Activated naive CD4-positive, alpha-beta T cell (primary cell): ENCODE measurements at places on chromosomes 12 and 14.

DNA sequence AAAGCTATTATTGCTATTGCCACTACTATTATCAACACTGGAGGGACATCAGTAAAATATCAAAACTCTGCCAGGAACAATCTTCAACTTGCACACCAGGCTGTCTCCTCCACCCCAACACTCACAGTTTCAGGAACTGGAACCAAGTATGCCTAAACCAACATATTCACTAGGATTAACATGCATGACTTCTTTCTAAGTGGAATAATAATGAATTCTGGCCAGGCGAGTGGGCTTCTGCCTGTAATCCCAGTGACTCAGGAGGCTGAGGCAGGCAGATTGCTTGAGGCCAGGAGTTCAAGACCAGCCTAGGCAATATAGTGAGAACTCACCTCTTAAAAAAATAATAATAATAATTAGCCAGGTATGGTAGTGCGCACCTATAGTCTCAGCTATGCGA is 58.1 kb downstream of the TBX5 start:
- no peak for DNase-seq

GRCh38 chr14:104936361-104937155 is 11.9 kb downstream of the PLD4 start:
- DNase-seq = no peak

GRCh38 chr14:98162856-98163805 is 1108.9 kb downstream of the BCL11B start:
- no peak for DNase-seq

- DNase-seq = no peak
Measured at GRCh38 chr14:53192052-53192760, 39.1 kb upstream of the DDHD1 start.

- no peak for DNase-seq
Measured at GRCh38 chr14:40911141-40911540, 695.5 kb upstream of the LRFN5 start.

DNA sequence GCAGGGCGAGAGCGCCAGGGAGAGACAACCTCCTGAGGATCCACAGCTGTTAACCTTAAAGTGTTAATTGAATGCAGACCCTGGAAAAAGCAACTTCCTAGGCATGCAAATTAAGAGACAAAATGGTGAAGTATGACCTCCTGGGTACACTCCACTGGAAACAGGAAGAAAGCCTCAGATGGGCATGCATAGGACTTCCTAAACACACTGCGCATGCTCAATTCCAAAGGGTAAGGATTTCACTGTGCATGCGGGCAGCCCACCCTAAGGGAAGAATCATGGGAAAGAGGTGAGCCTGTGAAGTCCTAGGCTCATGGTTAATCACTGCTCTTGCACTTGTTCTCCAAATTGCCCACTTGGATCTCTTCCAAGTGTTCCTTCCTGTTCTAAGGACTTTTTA is 80.5 kb upstream of the CAPRIN2 start:
- no peak for DNase-seq

- no peak for DNase-seq
Measured at GRCh38 chr14:100275214-100275613, 31.0 kb downstream of the SLC25A29 start.

GRCh38 chr12:10293570-10294227 is 14.0 kb upstream of the KLRD1 start:
- DNase-seq = no peak

GRCh38 chr12:6463216-6463615 is 7.3 kb downstream of the VAMP1 start:
- no peak for DNase-seq

GRCh38 chr14:93784878-93785277 is 3.4 kb downstream of the PRIMA1 start:
- no peak for DNase-seq

GRCh38 chr12:95815632-95816212 is 25.2 kb upstream of the NTN4 start:
- DNase-seq = no peak

DNA sequence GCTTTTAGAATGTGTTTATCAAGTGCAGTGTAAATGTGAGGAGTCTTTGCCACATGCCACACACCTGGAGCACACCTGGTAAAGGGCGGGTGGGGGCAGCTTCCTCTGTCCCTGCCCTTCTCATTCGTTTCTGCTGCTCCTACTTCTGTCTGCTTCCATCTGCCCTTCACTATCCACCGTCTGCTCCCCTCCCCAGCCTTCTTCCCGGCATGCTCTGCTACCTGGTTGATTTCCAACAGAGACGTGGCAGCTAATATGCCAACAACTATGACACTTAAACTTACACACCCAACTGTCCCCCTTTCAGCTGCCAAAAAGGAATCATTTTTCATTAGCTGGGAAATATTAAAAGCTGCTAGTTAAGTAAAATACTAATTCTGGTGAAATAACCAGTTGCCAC is 9.1 kb upstream of the CARMIL3 start:
- DNase-seq = no peak

DNA sequence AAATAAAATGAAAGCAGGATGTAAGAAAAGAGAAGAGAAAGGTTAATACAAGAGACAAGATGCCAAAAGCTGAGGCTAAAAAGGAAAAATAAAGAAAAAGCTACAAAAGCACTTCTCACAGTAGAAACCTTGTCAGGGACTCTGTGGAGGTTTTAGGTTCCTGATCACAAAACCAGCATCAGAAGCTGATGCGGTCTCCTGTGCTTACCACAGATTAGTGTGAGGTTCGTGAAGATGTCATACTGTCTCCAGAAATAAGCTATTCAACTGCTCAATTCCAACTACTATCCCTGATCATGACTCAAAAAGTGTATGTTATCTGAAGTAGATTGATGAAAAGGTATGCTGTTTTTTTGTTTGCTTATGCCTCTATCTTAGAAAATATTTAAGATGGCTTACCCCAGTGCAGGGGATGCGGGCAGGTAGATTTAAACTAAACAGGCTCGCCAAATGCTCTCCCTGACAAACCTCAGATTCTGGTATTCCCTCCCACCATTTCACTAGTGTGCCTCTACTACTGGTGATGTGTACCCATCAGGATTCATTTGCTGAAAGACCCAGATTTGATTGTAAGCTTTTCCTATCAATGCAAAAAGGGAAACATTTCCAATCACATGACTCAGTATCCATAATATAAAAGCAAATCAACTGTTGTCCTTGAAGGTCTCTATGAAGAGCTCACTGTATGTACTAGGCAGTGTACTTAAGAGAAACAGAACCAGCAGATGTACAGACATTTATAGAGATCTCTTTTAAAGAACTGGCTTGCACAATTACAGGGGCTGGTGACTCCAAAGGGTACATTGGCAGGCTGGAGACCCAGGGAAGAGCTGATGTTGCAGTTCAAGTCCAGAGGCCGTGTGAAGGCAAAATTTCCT is 169.5 kb upstream of the FOXN3 start:
- DNase-seq = no peak

DNA sequence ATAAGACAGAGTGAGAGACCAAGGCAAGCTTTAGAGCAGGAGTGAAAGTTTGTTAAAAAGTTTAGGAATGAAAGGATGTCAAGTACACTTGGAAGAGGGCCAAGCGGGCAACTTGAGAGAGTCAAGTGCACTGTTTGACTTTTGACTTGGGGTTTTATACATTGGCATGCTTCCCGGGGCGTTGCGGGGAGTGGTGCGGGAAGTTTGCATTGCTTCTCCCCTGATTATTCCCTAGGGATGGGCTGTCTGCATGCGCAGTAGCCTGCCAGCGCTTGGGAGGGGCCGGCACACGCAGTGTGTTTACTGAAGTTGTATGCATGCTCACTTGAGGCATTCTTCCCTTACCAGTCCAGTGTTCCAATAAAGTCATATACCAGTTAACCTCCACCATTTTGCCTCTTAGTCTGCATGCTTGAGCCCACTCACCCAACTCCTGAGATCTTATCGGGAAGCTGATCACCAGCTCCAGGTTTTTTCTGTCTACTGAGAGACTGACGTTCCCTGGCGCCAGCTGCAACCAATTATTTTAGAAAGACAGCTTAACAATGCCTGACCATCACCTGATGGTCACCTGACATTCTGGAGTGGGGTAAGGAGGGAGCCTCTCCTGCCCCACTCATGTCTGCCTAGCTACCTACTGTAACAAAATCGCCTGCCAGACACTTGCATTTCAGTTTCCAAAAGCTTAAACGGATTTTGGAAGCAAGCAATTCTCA is 53.2 kb downstream of the DACT1 start:
- DNase-seq = no peak

GRCh38 chr12:3973269-3973884 is 100.2 kb upstream of the PARP11 start:
- DNase-seq = no peak

GRCh38 chr12:51819736-51820525 is 28.6 kb downstream of the FIGNL2 start:
- no peak for DNase-seq

GRCh38 chr14:76984787-76985375 is 43.6 kb downstream of the IRF2BPL start:
- DNase-seq = no peak

DNA sequence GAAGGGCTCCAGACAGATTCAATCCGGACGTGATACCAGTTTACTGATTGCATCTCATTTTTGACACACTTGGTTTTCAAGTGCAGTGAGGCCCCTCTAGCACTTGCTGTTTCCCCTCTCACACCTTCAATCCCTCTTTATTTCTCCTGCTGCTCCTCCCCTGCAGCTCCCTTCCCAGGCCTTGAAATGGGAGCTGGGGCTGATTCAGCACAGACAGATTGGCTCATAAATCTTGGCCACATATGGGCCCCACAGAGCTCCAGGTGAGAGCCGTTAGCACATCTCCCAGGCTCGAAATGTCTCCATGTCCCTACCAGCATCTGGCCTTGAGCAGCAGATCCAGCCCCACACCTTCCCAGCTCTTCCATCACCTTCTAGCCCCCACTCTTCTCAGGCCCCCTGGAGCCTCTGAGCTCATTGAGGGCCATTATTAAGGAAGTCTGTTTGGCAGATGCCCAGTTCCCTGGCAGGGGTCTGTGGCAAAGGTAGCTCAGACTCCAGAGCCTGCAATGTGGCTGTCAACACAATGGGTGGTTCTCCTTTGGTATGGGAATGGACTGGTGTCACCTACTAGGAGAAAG is 220.3 kb upstream of the FKBP4 start:
- no peak for DNase-seq

DNA sequence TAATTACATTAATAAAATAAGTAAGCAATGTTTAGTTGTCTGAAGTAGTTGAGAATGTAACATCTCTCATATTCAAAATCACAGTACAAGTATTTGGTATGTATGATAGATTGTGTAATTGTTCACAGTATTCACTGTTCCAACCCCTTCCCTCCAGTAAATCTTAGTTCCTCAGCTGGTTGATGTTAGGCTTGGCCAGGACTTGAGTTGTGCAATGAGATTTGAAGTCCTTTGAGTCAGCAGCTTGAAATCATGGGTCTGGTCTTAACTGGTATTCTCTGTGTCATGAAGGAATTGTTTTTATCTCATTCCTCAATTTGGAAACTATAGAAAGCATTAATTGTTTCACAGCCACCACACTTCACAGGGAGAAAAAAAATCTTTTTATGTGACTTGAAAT is 477.1 kb downstream of the FSCB start:
- DNase-seq = no peak

GRCh38 chr14:78737116-78737515 is 566.9 kb downstream of the NRXN3 start:
- no peak for DNase-seq

DNA sequence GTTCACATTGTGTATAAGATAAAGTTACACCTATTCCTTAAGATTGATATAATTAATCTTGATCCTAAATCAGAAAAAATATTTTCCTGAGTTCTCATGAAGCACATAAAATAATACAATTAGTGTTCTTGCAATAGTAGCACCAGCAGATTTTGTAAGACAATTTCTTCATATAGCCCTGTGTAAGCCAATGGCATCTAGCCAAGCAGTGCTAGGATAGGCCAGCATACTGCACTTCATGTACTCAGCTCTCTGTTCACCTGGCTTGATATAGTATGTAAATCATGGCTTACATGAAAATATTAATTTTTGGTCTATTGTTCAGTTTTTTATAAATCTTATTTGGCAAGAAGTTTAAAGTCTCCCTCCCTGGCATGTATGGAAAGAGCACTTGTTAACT is 1.9 kb downstream of the KLRF2 start:
- DNase-seq = no peak

DNA sequence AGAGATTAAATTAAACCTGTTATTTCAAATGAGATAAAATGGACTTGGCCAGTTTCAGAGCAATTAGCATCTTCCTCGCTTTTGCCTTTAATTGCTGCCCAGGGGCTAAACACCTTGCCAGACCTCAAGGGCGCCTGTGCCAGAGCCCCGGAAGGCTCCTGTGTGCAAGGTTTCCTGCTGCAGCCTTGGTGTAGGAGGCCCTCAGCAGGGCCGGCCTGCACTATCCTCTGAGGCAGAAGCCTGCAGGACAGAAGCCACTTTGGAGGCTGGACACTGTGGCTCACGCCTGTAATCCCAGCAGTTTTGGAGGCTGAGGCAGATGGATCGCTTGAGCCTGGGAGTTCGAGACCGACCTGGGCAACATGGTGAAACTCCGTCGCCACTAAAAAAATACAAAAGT is 150.4 kb downstream of the CALM1 start:
- DNase-seq = no peak

DNA sequence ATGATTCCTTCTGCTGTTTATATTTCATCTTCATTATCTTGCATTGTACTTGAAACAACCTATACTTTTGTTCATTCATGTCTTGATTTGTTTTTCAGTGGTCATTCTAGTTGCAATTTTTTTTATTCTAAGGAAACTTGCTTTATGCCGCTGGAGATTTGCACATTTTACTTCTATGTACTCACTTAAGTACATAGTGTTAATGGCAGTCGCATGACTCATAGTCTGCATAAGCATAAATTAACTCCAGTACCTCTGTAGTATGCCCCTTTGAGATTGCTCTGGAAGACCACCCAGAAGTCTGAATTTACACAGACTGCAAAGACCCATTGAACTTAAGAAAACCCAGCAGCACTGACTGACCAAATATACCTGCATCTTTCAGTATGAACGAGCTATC is 77.0 kb downstream of the MSRB3 start:
- DNase-seq = no peak

DNA sequence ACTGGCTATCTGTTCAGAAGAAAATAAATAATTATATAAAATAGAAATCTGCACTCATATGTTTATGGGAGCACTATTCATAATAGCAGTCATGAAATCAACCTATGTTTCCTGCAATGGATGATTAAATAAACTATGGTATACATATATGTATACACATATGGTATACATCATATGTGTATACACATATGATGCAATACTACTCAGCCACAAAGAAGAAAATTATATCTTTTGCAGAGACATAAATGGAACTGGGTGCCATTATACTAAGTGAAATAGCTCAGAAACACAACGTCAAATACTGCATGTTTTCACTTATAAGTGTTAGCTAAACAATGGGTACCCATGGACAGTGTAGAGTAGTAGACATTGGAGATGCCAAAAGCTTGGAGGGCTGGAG is 381.2 kb upstream of the LRFN5 start:
- no peak for DNase-seq

GRCh38 chr14:73220634-73221033 is 16.7 kb upstream of the PAPLN start:
- DNase-seq = no peak

DNA sequence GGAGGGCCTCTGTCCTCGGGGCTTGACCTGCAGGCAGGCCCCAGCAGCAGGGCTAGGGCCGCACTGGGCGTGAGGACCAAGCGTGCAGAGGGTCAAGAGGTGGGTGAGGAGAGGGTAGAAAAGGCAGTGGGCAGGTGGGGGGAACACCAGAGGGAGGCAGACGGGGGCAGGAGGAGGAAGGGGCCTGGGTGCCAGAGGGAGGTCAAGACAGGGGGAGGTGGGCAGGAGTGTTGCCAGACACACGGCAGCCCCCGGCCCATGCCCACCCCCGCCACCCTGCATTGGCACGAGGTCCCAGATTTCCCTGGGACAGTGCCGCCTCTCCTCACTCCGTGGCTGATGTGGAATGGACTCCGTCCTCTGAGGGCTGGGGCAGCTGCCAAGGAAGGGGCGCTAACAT is 8.2 kb downstream of the TMEM121 start:
- DNase-seq = no peak
